ENCODE measurements at places on chromosomes 7 and 10.
A peak's percentile ranks its signal among the peaks of the same experiment; 100 is the strongest.

GRCh38 chr10:614790-615582, 74.5 kb downstream of the DIP2C start:
- DNase-seq = no peak

DNA sequence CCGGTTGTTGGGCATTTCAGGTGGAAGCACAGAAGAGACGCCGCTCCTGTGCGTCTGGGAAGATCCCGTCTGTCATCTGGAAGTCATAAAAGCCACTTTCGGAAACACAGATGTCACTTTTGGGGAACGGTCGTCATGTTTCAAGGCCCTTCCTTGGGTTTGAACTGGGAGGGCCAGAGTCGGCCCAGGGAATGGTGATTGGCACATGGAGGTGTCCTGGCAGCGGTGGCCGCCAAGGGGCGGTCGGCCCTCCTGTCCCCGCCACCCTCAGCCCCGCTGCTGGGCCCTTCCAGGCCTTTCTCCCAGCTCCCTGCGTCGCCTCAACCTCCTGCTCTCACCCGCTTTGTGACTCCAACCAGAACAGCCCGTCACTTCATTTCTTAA, 115.2 kb upstream of the SFMBT2 start:
- DNase-seq = no peak

GRCh38 chr7:136148920-136149319, 171.8 kb upstream of the MTPN start:
- no peak for DNase-seq

- no peak for DNase-seq
Measured at GRCh38 chr10:113983552-113983951, 60.1 kb upstream of the ADRB1 start.

DNA sequence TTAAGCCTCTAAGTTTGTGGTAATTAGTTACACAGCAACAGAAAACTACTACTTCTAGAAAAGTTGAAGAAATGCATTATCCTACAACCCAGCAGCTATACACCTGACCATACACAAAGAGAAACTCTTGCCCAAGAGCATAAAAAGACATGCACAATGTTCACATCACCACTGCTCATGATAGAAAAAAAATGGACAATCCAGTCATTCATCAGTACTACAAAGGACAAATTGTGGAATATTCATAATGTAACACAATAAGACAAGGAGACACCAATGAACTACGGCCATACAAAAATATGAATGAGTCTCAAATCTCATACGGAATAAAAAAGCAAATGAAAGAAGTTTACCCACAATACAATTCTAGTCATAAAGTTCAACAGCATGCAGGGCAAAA, 87.4 kb downstream of the ZFAND4 start:
- DNase-seq = no peak

DNA sequence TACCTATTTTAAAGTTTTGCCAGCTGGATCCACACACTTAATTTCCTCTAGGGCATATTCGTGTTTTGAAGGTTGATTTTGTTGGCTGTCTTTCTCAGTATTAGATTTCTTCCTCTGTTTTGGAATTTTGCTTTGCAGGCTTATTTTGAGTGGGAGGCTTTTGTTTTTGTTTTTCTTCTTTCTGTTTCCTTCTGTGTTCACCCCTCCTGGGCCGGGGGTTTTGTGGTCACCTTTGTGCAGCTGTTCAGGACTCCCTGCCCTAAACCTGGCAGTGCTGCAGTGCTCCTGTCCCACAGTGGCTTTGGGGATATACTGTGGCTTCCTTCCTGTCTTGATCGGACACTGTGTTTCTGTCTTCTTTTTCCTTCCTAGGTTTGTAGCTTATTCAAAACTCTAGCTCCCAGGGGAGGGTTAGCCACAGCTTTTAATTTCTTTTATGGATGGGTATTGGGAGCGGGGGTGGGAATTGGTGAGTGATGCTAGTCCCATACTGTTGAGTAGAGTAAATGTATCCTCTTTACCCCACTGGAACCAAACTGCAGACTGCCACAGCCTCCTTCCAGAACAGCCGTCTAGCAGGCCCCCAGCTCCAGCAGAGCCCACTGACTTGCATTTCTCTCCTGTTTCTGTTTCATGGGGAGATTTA, 228.7 kb upstream of the FZD8 start:
- no peak for DNase-seq

GRCh38 chr7:92557808-92558362, 29.3 kb downstream of the RBM48 start:
- DNase-seq = no peak

DNA sequence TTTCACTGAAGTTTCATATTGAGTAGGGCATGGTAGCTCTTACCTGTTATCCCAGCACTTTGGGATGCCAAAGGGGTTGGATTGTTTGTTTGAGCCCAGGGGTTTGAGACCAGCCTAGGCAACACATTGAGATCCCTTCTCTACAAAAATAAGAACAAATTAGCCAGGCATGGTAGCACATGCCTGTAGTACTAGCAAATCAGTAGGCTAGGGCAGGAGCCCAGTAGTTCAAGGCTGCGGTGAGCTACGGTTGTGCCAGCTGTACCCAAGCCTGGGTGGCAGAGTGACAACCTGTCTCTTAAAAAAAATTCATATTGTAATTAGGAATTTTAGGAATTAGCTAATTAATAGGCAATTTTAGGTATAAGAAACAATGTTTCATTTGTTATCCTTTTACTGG, 18.0 kb downstream of the BBIP1 start:
- DNase-seq = no peak

DNA sequence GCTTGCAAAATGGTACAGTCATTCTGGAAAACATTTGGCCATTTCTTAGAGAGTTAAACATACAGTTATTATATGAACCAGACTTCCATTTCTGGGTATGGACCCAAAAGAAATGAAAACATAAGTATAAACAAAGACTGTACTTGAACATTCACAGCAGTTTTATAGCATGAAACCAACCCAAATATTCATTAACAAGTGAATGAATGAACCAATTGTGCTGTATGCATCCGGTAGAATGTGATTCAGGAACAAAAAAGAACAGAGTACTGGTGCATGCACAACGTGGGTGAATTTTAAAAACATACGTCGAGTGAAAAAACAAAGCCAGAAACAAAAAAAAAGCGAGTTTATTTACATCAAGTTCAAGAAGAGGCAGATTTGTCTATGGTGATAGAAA, 1085.8 kb upstream of the AUTS2 start:
- DNase-seq = no peak

GRCh38 chr10:44702531-44702930, 208.6 kb upstream of the TMEM72 start:
- DNase-seq = no peak

DNA sequence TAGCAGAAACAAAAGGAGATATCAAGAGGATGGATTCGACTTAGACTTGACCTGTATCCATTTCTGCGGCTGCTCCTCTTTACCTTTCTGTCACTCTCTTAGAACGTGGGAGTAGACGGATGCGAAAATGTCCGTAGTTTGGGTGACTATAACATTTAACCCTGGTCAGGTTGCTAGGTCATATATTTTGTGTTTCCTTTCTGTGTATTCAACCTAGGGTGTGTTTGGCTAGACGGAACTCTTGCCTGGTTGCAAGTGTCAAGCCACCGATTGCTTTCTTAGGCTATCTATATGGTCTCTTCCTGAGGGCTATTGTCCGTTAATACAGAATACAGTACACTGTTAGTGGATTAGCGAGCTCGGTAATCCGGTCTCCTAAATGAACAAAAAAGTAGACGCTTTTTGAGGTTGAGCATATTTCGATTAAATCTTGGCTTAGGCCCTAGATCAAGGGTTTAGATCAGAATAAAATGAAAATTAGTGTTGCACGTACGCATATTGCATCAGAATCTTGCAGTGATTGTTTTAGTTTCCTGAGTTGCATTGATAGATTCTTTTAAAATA, 1.2 kb downstream of the PTEN start:
- DNase-seq = no peak

GRCh38 chr7:149330914-149331567, 69.0 kb downstream of the ZNF783 start:
- no peak for DNase-seq

DNA sequence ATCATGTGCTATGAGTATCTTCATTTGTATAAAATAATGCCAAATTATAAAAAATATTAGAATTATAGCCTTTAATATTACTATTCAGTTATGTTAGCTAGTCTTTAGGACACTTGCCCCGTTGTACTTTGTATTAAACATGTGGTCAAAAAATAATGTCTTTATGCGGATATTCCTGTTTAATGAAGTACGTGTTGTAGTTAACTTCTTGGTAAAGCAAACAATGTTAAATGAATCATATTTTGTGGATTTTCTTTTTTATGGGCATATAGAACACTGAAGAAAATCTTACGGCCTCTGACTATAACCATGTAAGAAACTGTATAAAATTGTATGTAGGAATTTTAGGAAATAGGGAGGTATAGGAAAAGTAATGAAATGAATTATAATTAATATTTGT, 14.3 kb downstream of the GLCCI1 start:
- no peak for DNase-seq

- no peak for DNase-seq
Measured at GRCh38 chr10:68128015-68128414, 18.7 kb downstream of the MYPN start.

GRCh38 chr7:56291-56913, 136.0 kb upstream of the FAM20C start:
- DNase-seq = no peak

GRCh38 chr7:101870361-101871062, 53.1 kb downstream of the CUX1 start:
- DNase-seq = no peak

GRCh38 chr10:118798231-118798662, 43.5 kb upstream of the CACUL1 start:
- peak; percentile 10 for DNase-seq

GRCh38 chr10:31401287-31401686, 82.3 kb downstream of the ZEB1 start:
- DNase-seq = no peak

DNA sequence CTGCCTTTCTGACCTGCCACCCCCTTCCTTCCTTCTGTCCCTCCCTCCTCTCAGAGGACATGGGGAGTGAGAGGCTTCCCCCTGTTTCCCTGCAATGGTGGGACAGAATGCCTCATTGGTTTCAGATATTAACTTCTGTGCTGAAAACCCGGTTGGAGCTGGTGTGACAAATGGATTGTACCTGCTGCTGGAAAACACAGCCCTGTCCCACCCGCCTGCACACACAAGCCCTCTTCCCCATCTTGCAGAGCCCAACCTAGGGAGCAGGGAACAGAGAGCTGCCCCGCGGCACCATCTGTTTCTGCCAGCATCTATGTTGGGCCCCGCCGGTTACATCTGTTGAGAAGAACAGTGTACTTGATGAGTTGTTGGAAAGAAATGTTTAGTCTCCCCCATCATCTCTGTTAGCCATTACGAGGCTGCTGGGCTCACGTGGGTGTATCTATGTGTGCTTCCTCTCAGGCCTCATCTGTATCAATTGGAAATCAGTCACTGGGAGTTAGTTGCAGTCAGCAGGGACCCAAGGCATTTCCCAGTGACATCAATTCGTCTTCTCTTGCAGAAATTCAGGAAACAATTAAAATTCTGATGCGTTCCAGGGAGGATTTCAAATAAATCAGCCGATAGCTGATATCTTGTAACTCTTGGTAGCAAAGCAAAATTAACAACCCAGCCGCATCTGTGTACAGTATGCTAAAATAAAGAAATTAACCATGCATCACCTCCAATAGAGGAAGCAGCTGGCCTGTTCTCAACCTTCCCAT, 725.6 kb upstream of the GALNT17 start:
- DNase-seq = no peak

GRCh38 chr10:19041171-19041570, 7.4 kb upstream of the MALRD1 start:
- DNase-seq = no peak

GRCh38 chr7:115005953-115006352, 84.1 kb downstream of the MDFIC start:
- DNase-seq = no peak

DNA sequence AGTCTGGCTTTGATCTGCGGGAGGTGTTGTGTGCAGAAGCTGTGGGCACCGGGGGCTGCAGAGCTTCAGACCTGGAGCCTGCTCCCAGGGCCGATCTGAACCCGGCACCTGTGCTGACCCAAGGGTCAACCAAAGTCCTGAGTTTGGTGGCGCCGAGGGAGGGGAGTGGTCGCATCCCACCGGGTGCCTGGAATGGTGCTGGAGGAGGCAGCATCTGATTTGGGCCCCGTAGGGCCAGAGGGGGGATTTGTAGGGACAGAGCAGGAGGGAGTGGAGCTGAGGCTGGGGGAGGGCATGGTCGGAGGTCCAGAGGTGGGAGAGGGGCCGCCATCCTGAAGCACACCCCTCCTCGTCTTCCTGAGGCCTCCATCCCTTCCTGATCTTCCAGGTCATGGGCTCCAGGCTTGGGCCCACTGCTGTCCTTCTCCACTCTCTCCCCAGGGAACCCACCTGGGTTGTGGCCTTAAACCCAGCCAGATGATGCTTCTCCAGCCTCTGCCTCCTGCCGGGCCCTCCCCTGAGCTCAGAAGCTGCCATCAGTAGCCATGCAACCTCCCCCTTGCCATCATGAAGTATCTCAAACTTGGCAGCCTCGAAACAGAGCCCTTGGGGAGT, 112.9 kb downstream of the LHPP start:
- no peak for DNase-seq

GRCh38 chr10:109987452-109988211, 20.2 kb upstream of the ADD3 start:
- no peak for DNase-seq

DNA sequence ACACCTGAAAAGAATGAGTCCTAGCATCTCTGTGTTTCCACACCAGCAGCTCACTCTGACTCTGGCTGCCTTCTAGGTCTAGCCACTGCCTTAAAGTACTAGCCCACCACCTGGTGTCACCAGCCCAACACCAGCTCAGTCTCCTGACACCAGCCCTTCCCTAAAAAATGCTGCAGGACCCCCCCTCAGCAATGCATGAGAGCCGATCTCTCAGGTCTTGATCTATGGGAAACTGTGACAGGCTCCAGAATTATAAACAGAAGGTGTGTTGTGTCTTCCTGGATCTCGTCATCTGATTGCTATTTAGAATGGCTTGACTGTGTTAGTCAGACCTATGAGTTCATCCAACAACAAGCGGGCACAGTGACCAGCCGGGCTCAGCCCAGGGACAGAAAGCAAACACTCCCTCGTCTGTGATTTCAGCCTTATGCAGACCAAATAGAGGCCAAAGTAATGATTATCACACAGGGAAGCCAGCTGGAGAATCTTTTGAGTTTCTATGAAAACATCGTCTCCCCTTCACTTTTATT, 66.6 kb downstream of the CUBN start:
- no peak for DNase-seq

- no peak for DNase-seq
Measured at GRCh38 chr7:12716722-12717121, 29.3 kb downstream of the ARL4A start.

GRCh38 chr7:116906391-116906790, 44.0 kb downstream of the CAPZA2 start:
- no peak for DNase-seq

GRCh38 chr7:45028920-45029344, 28.9 kb downstream of the CCM2 start:
- DNase-seq = no peak

GRCh38 chr7:966291-967069, 8.9 kb downstream of the COX19 start:
- no peak for DNase-seq

GRCh38 chr10:5526691-5527331, 2.0 kb downstream of the CALML3 start:
- DNase-seq = no peak

Data from AG09309 (cell line).